ENCODE measurements at places on chromosomes 11 and 22. TPM values are rescaled to one million over a fixed set of nuclear protein-coding genes. Genes with fewer than 3 reads are reported as not detected.

Gene FAM180B
- total RNA-seq: 0.09 TPM

Gene ALDH3B1
- total RNA-seq: 5.2 TPM

Gene PRDM10
- 3.1 TPM for total RNA-seq

Gene ZNF280B
- total RNA-seq: not detected

Gene OR10A2
- total RNA-seq: not detected

Gene ANGPTL5
- total RNA-seq: 0.63 TPM

Data from bronchial smooth muscle cell (primary cell).